Cardiac fibroblast (primary cell): ENCODE measurements at places on chromosomes 2 and 18.

DNA sequence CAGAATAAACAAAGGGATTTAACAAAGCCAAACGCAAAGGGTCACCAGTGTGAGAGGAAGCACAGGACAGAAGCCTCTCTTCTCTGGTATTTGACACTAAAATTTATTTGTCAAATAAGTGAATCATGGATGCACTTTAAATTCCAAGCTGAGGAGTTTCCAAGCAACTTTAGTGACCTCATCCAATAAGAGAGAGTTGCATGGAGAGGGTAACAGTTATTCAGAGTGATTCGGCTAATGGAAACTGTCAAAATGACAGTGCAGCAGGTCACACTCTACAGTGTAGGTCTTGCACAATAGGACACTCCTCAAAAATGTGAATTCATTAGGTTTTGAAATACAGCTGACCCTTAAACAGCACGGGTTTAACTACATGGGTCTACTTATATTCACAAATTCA lies 103.9 kb upstream of the ACVR1C start:
- DNase-seq, result no peak

- peak; percentile 64 for DNase-seq
Measured at GRCh38 chr2:12455661-12456060, 261.1 kb upstream of the TRIB2 start.

GRCh38 chr2:47798631-47799030 lies 15.7 kb downstream of the MSH6 start:
- no peak for DNase-seq

DNA sequence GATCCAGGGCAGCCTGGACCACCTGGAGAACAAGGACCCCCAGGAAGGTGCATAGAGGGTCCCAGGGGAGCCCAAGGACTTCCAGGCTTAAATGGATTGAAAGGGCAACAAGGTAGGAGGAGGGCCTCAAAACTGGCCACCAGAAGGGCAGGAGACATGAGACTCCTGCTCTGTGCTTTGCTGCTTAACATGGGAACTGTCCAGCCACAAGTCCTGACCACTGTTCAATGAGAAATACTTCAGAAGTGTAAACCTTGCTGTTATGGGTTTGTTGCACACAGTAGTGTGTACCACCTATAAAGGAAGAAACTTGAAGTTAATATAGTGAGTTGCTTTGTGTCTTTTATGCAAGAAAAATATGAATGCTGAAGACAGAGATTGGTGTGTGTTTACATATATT lies 44.2 kb upstream of the MFF start:
- DNase-seq, result peak; percentile 6
